ENCODE measurements at places on chromosomes 13 and 19.

- no peak for DNase-seq
Measured at GRCh38 chr19:55305983-55306562, 19.1 kb downstream of the TMEM150B start.

- no peak for DNase-seq
Measured at GRCh38 chr19:51789061-51789795, 5.7 kb upstream of the FPR3 start.

DNA sequence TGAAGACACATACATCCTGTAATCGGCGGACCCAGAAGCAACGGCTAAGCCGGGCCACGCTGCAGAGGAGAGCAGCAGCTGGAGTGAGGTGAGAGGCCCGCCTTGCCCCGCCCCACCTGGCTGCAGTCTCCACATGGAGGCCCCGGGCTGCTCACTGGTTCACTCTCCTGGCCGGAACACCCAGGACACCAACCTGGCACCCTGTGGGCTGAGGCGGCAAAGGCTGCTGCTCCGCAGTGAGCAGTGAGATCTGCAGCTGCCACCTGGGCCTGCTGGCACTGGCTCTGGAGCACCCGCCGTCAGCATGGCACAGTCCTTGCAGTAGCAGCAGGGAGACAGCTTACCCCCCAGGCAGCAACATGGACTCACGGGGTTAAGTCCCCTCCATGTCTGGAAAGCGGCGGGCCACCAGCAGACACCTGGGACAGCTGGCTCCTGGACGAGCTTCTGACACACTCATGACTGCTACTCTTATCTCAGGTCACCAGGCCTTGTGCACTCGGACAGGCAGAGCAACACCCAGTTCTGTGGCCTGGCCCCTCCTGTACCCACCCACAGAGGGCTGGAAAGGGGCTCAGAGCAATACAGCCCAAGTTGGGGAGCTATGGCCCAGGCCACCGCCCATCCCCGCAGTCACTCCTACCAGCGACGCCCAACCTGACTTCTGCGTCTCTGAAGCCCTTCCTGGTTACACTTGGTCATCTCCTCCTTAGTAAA, 13.2 kb upstream of the KPTN start:
- no peak for DNase-seq

DNA sequence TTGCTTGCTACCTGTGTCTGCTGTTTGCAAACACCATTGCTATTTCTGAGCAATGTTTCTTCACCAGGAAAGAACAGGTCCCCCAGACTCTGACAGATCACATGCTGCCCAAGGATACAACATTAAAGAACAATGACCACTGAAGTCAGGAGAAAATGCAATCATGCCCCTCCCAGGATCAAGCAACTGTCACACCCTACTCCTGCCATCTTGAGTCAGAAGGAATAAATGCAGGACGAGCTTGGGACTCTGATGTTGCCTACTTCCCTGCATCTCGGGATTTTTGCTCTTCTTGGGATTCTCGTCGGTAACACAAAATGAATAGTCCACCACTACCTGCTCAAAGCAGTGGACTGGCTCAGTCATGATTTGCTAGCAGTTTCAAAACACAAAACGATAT, 490.6 kb downstream of the COG6 start:
- no peak for DNase-seq

- DNase-seq, result no peak
Measured at GRCh38 chr19:10510301-10510802, 6.9 kb downstream of the S1PR5 start.
